Heart right ventricle (tissue), 16 donors: ENCODE measurements at places on chromosomes 2 and 18.

DNA sequence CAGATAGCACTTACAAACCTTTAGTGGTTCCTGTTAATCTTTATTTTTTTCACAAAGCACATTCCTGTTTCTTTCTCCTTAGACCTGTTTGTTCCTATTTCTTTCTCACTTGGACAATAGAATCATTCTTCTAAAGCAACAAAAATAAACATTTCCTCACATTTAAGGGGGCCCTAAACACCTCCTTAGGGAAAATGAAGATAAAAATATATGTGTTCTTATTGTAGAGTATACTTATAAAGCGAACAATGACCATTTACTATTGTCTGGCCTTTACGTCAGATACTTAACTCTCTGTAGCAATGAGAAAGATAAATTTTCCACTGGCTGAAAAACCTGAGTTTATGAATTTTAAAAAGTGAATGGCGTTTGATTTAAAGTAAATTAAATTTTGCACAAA, 234.6 kb downstream of the TCF4 start:
- DNase-seq = no peak
- no peaks in the 10 kb centered on the region for H3K36me3 ChIP-seq
- no peaks in the 10 kb centered on the region for H3K27me3 ChIP-seq
- no peak overlapping the region for H3K4me3 ChIP-seq

DNA sequence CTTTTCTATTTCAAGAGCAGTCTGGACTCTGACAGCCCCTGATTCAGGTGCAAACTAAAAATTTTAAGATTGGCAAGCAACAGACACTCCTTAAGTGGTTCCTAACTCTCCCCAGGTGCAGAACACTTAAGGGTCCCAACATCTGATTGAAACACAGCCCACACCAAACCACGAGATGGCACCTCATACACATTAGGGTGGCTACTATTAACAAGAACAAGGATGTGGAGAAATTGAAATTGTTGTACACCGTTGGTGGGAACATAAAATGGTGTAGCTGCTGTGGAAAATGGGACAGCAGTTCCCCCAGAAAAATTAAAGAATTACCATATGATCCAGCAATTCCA, 82.3 kb downstream of the POLR1A start:
- peaks cover 20% of the 10 kb centered on the region for H3K4me1 ChIP-seq
- peaks cover 11% of the 10 kb centered on the region for H3K27me3 ChIP-seq
- no peak overlapping the region for H3K27ac ChIP-seq
- H3K4me3 ChIP-seq = no peak overlapping the region

DNA sequence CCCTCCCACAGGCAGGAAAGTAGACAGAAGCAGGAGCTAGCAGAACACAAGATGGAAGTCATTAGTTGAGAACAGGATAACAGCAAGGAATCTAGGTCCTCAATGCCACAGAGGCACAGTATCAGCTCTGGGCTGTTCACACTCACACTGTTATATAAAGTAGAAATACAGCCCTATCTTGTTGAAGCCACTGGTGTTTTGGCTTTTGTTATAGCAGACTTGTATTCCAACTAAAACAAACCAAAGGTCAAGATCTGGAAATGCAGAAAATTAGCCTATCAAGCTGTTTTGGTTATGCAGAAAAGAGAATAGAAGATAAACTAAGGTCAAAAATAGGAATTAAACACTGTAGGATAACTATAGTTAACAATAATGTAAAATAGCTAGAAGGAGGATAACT, 37.5 kb upstream of the L3MBTL4 start:
- H3K27ac ChIP-seq = no peak overlapping the region
- no peak for DNase-seq
- no peaks in the 10 kb centered on the region for H3K36me3 ChIP-seq
- no peak overlapping the region for H3K4me3 ChIP-seq
- H3K4me1 ChIP-seq = no peaks in the 10 kb centered on the region

DNA sequence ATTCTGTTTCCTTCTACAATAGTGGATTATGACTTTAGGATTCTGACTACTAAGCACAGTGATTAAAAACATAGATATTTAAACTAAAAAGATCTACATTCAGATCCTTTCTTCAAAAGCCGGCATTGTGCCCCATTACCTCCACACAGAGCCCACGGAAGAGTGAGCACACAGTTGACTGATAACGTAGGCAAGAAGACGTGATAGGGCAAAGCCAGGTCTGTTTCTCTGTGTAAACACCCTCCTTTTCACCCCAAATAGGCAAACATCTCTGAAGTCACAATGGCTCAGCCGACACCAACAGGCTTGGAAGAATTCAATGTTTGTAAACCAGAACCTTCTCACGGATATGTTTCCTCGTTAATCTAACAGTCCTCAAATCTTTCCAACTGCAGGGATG, 302.9 kb downstream of the CMPK2 start:
- no peaks in the 10 kb centered on the region for H3K27me3 ChIP-seq
- no peak for DNase-seq
- no peaks in the 10 kb centered on the region for H3K36me3 ChIP-seq
- no peaks in the 10 kb centered on the region for H3K4me1 ChIP-seq
- H3K4me3 ChIP-seq = no peak overlapping the region

DNA sequence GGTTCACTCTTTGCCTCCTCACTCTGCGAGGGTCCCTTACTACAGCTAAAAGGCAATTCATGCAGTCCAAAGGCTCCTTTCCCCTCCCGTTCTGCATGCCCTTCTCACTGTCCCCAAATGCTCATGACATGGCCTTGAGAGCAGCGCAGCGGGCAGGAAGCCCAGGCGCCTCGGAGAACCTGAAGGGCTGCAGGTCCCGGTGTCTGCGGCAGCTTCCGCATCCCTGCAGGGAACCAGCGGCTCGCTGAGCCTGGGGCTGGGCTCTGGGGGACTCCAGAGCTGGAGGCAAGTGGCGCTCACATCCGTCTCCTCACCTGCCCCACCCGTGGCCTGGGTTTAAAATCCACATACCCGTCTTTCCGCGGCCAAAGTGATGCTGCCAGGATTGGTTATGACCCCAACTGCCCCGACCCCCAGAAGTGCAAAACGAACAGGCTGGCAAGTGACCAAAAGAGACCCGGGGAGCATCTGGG, 462 bp upstream of the CIDEA start:
- peak overlapping the region; percentile 24 for H3K4me3 ChIP-seq
- no peak overlapping the region for H3K27ac ChIP-seq
- H3K4me1 ChIP-seq = peaks cover 38% of the 10 kb centered on the region
- no peak for DNase-seq
- peaks cover 26% of the 10 kb centered on the region for H3K27me3 ChIP-seq

DNA sequence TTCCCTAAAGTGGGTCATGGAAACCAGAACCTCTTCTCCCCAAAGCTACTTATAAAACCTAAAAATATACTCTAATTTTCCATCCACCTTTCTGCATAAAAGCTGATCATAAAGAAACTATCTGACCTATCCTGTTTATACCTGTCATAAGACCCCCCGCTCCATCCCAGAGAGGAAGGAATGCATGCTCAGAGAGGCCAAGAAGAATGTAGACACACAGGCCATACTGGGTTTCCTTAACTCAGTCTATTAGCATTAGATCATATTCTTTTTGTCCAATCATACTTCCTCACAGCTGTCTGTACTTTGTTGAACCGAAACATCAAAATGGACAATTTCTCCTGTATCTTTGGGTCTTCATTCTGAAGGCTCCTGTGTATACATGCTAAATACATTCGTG, 52.3 kb downstream of the B3GNT2 start:
- no peak overlapping the region for H3K27ac ChIP-seq
- no peaks in the 10 kb centered on the region for H3K4me1 ChIP-seq
- H3K36me3 ChIP-seq = no peaks in the 10 kb centered on the region
- DNase-seq = no peak
- H3K4me3 ChIP-seq = no peak overlapping the region

DNA sequence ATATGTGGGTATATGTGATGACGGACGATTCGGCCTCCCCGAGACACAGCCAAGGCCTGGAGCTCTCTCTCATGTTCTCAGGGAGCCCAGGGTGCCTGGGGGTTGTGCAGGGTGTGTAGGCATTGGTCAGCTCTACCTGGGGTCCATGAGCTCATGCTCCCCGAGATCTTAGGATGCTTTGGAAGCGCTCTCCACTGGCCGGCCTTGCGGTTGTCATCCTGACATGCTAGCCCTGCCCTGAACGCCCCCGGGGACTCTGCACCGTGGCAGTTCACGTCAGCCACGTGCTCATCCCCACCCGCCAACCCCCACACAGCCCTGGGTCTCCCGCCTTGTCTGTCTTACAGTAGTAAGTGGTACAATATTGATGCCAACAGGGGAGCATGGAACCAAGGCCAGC, 67.8 kb downstream of the RTP5 start:
- no peaks in the 10 kb centered on the region for H3K36me3 ChIP-seq
- no peak overlapping the region for H3K4me3 ChIP-seq
- no peaks in the 10 kb centered on the region for H3K4me1 ChIP-seq

DNA sequence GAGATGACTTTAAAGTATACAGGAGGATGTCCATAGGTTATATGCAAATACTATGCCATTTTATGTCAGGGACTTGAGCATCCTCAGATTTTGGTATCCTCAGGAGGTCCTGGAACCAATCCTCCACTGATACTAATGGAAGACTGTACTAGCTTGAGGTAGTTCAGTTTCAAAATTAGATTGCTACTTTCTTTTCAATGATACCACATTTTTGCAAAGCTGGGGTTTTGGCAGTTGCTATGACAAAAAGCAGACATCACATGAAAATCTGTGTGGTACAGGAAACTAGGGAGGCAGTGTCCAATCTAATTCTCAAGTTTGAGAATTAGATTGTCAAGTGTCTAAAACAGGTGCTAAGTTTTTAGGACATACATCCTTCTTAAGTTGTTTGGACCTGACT, 14.2 kb downstream of the EHBP1 start:
- no peak overlapping the region for H3K27ac ChIP-seq
- no peaks in the 10 kb centered on the region for H3K36me3 ChIP-seq
- no peaks in the 10 kb centered on the region for H3K27me3 ChIP-seq
- DNase-seq = no peak

DNA sequence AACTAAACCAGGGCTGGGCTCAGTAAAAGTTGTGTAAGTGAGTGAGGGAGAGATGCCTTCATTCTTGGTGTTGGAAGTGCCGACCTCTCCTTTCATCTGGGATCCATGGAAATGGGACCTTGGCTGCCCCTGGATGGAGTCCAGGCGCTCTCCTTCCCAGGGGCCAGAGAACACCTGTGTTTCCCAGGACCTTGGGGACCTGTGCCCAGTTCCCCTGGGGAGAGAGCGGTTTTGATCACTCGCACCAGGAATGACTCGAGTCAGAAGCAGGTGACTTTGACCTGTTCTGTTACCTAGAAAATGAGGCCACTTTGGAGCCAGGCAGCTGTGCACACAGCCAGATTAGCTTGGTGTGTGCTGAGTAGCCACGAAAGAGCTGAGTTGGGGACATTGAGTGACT, 97.3 kb downstream of the SH3BP4 start:
- peak overlapping the region; percentile 51 for H3K27ac ChIP-seq
- peaks cover 16% of the 10 kb centered on the region for H3K36me3 ChIP-seq
- H3K4me3 ChIP-seq = no peak overlapping the region
- DNase-seq = no peak
- H3K27me3 ChIP-seq = no peaks in the 10 kb centered on the region
- H3K4me1 ChIP-seq = peaks cover 55% of the 10 kb centered on the region

DNA sequence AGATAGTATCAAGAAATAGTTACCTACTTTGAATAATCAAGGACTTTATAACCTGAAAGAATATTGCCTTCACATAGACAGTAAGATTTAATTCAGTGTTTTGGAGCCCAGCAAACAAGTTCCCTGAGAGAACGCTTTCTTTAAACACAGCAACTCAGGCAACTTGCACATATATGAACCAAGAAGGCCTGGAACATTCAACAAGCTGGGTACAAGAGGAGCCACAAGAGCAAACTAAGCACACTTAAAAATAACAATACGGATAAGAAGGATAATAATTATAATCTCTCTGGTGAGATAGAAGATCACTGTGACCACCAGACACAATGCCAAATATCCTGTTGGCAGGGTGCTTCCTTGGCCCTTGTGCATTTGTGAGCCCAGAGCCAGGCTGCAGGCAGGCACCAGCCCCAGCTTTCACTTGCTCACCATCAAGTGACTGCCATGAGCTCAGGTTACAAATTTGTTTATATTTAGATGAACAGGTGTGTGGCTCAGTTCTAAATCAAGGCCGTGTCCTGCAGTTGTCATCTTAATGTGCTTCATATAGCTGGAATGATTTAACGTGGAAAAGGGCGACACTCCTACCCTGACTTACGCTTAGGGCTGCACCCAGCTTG, 446.6 kb downstream of the IRS1 start:
- no peaks in the 10 kb centered on the region for H3K27me3 ChIP-seq
- DNase-seq = no peak
- no peaks in the 10 kb centered on the region for H3K4me1 ChIP-seq
- H3K36me3 ChIP-seq = no peaks in the 10 kb centered on the region
- no peak overlapping the region for H3K4me3 ChIP-seq
- no peak overlapping the region for H3K27ac ChIP-seq

DNA sequence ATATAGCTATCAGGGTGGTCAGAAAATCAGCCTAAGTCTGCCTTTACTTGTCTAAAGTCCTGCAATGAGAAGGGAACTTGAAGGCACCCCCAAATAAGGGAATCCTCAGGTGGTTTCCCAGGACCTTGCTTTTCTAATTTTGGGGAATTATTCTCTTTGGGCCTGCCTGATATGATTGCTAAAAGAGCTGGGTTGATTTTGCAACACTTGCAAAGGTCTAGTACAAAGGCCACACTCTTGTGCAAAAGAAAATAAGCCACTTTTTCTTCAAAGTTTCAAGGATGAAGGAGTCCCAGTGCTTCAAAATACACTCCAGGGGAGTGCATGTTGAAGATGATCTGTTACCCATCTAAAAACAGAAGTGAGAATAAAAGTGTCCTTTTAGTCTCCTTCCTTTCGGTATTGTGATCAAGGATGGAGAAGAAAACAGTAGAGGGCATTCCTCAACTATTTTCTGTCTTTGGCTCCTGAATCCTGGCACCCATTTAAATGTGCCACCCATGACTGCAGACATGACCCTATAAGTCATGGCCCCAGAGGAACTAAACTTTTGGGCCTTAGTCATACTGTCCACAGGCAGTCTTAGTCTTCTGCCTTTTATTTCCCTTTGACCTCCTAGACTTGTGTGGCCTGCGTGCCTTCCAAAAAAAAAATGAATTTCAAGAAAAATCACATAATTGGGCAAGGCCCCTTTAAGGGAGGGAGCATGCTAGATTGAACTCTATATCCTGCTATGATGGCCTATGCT, 5.1 kb downstream of the SULT1C3 start:
- DNase-seq = no peak
- H3K27me3 ChIP-seq = no peaks in the 10 kb centered on the region

DNA sequence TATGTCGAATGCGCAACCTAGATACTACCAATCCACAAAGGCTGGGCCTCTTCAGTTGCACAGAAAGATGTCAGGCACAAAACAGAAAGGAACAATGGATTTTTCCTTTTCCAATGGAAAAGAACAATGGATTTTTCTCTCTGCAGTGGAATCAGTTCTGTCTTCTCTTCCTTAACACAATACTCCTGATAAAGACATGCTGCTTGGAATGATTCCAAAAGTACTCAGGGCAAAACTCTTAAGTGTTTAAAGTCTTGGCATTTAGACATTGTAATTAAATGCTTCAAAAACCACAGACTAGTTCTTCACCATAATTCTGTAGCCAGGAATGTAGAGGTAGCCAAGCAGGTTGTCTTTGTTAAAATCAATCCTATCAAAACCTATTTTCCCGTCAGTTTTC, 46.7 kb upstream of the FLACC1 start:
- peak overlapping the region; percentile 77 for H3K27ac ChIP-seq
- no peak overlapping the region for H3K4me3 ChIP-seq
- H3K4me1 ChIP-seq = peaks cover 26% of the 10 kb centered on the region
- no peak for DNase-seq

- no peak overlapping the region for H3K4me3 ChIP-seq
- H3K4me1 ChIP-seq = no peaks in the 10 kb centered on the region
- DNase-seq = no peak
- H3K36me3 ChIP-seq = no peaks in the 10 kb centered on the region
Observed at GRCh38 chr18:75545189-75545588, 117.7 kb upstream of the SMIM21 start.
